ENCODE measurements at places on chromosomes 5 and 9.

- no peak for DNase-seq
Observed at GRCh38 chr9:5580650-5581049, 48.3 kb upstream of the RIC1 start.

DNA sequence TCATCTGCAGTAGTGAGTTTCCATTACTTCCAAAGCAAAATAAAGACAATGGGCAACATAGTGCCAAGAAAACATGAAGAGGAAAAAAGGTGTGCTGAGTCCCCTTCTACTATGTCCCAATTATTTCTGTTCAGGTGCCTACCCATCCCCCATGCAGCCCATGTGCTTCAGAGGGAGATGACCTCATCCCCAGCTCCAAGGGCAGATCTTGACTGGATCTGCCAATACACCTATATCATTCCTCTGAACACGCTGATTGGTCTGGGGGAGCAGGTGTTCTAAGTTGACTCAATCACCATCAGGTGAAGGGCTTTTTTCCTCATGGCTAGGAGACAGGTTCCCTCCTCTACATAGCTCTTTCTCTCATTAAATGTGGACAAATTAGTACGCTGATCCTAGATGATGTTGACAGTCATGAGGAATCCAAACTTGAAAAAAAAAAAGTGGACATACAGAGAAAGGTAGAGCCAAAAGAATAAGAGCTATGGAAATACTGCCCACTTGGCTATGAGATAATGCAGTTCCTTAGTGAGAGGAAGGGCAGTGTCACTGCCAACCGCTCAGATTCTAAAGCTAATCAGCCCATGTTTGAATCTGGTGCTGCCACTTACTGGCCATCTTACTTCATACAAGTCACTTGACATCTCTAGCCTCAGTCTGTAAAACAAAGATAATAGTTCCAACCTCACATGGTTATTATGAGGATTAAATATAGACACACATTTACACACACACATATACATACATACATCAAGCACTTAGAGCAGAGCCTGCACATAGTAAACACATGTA lies 23.1 kb downstream of the PRELID2 start:
- no peak for DNase-seq

GRCh38 chr9:4661165-4661564 lies 929 bp upstream of the PLPP6 start:
- DNase-seq = no peak

DNA sequence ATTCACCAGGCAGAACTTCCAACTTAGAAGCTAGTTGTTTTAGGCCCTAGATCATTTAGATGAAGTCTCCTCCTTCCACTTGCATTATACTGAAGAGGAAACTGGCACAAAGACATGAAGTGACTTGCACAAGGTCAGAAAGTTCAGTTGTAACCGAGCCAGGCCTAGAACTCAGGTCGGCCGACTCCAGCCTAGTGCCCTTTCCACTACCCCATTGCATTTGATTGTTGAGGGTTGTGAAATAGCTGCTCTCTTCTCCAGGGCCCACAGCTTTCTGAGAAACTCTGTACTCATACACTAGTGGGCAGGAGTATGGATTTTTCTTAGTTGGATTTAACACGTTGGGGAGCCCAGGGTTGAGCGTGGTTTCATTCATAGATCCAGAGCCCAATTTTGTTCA lies 5.6 kb downstream of the ZNF462 start:
- no peak for DNase-seq

GRCh38 chr5:87022415-87022814 lies 245.3 kb upstream of the RASA1 start:
- DNase-seq = no peak

GRCh38 chr9:6567140-6567591 lies 78.4 kb downstream of the GLDC start:
- no peak for DNase-seq
